ENCODE measurements at places on chromosomes 12 and 14.

DNA sequence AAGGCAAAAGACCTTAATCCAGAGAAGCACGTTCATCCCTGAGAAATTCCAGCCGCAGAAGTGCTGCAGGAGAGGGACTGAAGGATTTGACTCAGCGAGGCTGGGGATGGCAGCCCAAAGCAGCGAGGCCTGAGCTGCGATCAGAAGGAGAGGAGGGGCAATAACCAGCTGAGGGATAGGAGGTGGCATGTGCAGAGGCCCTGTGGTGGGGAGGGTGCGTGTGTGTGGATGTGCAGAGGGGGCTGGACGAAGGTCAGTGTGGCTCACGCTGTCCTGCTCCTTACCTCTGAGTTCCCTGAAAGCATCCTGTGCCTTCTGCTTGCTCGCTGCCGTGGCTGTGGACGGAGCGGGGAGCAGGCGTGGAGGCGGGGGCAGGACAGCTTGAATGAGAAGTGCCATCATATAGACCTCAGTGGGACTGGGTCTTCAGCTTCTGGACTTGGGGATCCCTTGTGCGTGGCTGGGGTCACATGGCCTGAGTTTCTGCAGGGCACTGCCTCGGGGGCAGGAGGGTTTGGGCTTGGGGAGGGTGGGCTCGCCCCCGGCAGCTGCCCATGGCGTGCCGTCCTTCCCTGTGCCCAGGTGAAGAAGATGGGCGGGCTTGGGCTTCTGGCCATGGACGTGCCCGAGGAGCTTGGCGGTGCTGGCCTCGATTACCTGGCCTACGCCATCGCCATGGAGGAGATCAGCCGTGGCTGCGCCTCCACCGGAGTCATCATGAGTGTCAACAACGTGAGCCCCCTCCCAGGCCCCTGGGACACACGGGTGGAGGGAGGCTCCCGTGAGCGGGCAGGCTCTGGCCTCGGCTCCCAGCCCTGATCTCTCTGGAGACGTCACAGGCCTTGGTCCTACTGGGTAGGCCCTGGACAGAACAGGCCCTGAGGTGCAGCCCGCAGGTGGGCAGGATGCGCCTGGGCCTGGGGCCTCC, 11.0 kb downstream of the ACADS start:
- no peak for DNase-seq

DNA sequence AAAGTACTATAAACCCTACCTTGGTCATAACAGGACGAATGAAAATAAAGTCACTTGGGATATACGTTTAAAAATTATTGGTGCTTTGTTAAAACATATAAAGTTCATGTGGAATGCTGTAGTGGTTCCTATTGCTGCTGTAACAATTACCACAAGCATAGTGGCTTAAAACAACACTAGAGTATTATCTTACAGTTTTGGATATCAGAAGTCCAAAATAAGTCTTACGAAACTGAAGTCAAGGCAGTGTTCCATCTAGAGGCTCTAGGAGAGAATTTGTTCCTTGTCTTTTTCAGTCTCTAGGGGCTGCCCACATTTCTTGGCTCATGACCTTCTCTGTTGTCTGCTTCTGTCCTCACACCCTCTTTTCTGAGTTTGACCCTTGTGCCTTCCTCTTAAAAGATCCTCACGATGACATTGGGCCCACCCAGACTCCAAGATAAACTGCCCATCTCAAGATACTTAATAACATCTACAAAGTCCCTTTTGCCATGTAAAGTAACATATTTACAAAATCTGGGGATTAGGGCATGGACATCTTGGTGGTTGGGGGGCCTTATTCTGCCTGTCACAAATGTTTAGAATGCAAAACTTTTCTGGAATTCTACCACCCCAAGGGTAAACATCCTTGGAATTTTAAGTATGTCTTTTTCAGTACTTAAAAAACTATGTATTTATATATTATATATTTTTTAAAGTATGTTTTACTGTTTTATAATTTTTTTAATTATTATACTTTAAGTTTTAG, 178.1 kb downstream of the ETNK1 start:
- DNase-seq = no peak

- no peak for DNase-seq
These were observed 14.8 kb downstream of the IRAK3 start for GRCh38 chr12:66203820-66204219.

DNA sequence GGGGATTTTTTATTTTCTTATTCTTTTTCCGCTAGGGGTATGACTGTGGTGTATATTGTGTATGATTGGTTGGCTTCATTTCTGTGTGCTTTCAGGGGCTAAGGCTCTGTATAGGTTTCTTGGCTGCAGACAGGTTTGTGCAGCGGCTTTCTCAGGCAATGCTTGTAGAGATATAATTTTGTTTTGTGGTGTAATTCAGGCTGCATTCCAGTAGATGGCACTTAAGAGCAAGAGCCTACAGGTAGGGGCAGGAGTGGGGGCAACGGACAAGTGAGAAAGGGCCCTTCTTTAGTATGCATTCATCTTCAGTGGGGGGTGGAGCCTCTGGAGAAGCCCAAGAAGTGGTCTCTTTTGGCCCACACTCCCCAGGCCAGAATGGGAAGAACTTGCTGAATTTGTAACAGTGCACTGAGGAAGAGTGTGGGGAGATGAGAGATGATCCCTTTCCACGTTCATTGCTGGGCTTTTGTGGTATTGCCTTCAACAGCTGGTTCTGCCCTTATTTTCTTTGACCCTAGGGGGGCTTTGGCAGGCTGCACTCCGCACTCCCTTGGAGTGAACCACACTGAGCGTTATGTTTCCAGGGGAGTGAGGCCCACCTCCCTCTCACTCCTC, 78.6 kb downstream of the IFNG-AS1 start:
- DNase-seq = no peak

DNA sequence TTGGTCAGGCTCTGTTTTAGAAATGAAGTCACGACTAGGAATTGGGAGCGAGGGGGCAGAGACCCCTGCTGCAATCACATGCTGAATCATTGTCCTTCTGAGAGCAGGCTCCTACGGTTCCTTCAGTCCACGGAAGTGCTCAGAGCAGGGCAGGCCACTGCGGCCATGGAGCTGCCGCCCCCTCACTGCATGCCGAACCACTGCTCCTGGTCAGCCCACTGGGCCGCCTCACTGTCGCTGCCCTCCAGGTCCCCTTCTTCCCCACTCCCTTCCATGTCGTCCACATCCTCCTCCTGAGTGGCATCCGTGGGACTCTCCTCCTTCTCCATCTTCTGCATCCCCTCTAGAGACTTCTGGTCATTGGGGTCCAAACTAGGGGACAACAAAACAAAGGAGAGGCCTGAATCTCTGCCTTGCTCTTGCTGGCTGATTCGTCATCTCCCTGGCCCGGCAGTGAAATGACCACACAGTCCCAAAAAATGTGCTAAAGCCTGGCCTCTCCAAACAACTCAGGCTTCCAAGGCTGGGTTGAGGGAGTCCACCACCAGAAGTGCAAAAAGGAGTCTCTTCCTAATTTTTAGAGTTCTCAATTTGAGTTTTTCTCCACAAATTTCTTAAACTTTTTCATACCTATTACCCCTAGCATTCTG, 29.4 kb downstream of the ANAPC7 start:
- no peak for DNase-seq

GRCh38 chr12:125882141-125882540, 816.9 kb downstream of the AACS start:
- no peak for DNase-seq

DNA sequence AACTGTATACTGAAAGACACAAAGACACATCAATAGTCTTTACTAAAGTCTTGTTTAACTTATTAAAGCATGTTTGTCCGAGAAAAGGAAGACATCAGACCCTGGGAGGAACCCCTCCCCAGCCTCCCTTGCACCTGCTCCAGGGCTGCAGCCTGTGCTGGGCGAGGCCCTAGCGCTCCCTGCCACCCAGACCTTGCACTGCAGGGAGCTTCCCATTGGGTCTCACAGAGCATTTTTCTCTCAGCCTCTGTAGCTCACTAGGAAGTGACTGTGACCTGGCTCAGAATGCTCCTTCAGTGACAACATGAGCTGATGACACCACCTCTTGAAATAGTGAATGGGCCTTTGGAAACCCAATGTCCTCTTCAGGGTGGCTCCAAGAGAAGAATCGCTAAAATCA, 461.2 kb downstream of the TMEM121 start:
- no peak for DNase-seq

GRCh38 chr12:45938566-45938965, 51.8 kb downstream of the SCAF11 start:
- DNase-seq = no peak

- no peak for DNase-seq
These were observed 157.0 kb downstream of the MYRFL start for GRCh38 chr12:69981881-69982475.

- DNase-seq = no peak
These were observed 66.3 kb downstream of the TBX5 start for GRCh38 chr12:114339626-114340025.

GRCh38 chr12:77594366-77594765, 236.3 kb upstream of the NAV3 start:
- no peak for DNase-seq

DNA sequence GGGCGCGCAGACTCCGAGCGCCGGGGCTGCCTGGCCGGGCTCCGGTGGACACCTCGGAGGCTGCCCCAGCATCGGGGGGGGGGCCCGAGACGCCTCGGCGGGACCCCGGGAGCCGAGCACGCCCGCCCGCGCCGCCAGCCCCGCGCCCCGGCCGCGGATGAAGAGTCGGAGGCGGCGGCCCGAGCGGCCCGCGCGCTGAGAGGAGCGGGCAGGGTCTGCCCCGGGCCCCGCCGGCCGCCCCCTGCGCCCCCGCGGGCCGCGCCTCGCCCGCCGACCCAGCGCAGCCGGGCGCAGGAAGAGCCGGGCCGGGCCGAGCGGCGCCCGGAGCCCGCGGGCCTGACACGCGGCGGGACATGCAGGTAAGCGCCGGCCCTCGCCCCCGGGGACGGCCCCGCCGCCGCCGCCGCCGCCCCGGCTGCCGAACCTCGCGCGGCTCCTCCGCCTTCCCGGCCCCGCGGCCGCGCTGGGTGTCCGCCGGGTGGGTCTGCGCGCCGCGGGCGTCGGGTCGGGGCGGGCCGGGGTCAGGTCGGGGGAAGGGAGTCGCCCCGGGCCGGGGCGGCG, 63.7 kb downstream of the FBXL14 start:
- no peak for DNase-seq

GRCh38 chr14:98203421-98203820, 1068.6 kb downstream of the BCL11B start:
- DNase-seq = no peak

DNA sequence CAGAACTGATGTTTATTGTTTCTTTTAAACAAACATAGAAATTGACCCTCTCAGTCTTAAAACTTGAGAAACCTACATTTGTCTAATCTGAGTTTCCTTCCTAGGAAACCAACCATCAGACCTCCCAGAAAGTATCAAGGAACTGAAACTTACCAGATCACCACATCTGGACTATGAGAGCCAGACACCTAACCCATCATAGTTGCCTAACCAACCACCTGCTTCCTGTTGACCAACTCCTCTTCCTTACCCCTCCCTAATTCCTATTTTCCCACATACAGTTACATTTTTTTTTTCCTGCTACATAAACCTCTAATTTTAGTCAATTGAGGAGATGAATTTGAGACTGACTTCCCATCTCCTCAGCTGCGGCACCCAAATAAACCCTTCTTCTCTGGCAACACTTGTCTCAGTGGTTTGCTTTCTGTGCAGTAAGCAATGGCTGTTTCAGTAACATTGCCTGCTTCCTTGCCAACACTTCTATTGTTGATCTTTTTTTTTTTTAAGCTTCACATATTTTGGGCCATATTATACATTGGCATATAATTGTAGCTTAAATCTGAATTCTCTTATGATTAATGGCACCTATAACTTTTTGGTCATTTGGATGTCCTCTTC, 34.3 kb downstream of the KLRD1 start:
- DNase-seq = no peak

- DNase-seq = no peak
These were observed 147.4 kb upstream of the EGLN3 start for GRCh38 chr14:34098045-34098984.

- DNase-seq = no peak
These were observed 175.1 kb upstream of the ARHGAP5 start for GRCh38 chr14:31902002-31902401.

- no peak for DNase-seq
These were observed 3.6 kb upstream of the MORN3 start for GRCh38 chr12:121673013-121673511.

GRCh38 chr12:93136253-93137055, 207.4 kb upstream of the EEA1 start:
- no peak for DNase-seq

GRCh38 chr12:54405106-54405505, 14.0 kb downstream of the ITGA5 start:
- DNase-seq = no peak

DNA sequence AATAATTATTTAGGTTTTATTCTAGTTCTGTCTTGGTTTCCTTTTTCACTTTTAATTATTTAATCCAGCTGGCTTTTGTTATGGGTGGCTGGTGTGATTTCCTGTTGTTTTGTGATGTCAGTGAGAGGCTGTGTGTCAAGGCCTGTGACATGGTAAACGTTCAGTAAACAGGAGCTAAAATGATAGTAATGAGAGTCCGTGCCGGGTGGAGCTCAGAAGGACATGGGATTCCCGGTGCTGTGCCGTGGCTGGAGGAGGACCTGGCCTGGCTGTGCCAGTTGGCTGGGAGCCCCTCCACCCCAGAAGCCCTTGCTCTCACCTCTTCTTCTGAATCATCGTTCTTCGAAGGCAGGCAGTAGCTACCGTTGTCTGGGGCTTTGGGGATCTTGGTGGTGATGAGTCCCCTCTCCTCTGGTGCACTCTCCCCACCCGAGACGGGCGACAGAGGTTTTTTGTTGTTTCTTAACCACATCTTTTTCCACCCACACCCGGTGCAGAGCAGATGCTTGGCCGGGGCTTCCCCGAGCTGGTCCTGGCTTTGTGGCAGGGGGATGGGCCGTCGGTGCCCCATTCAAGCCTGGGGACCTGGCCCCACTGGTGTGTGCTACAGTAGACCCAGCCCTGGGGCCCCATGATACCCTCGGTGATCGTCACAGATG, 29.1 kb downstream of the SH2B3 start:
- DNase-seq = peak; percentile 77

DNA sequence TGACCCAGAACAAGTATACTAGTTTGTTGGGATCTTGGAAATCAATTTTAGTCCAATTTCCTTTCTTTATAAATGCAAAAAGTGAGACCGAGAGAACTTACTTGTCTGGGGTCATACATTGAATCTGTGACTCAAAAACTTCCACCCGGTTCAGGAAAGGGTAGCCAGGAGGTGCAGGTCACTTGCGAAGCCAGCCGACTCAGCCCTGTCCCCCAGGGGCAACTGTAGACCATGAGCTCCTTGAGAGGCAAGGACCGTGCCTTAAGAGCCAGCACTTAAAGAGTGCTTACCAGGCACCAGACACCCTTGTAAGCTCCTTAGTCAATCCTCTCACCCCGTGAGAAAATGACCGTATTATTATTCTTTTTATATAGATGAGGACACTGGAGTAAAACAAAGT, 505 bp upstream of the BCDIN3D start:
- DNase-seq = no peak

GRCh38 chr14:80202888-80203562, 8.3 kb downstream of the DIO2 start:
- no peak for DNase-seq
